ENCODE measurements at places on chromosomes 6 and 20. TPM values are rescaled to one million over a fixed set of nuclear protein-coding genes. Genes with fewer than 3 reads are reported as not detected.
A peak's percentile ranks its signal among the peaks of the same experiment; 100 is the strongest.

- H3K36me3 ChIP-seq, result no peaks in the 10 kb centered on the region
- no peak for DNase-seq
- no peaks in the 10 kb centered on the region for H3K4me1 ChIP-seq
- no peak overlapping the region for H3K27ac ChIP-seq
- H3K27me3 ChIP-seq, result no peaks in the 10 kb centered on the region
These were observed 130.9 kb downstream of the TRMT11 start for GRCh38 chr6:126117251-126117650.

DNA sequence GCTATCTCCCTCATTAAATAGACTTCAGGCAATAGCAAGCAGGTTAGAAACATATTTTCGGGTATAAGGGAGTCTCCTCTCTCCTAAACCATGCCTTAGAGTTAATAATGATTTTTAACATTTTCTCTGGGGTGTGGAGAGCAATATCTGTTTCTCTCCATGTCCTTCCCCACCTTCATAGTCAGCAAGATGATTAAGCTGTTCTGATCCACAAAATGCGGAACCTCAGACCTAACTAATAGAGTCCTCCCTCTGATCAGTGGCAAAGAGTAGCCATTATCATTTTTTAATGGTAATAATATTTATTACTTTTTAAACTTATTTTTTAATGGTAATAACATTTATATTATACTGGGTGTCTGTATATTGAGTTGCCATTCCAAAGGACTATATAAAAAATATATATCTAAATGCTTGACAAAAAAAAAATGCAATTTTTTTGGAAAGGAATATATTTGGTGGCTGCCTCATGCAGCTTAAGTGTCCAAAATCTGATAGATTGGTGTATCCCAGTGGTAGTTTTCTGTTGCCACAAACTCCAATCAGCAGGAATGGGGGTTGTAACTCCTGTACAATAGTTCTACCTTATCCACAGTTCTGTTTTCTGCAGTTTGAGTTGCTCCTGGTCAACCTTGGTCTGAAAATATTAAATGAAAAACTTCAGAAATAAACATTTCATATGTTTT is 14.0 kb upstream of the BTN3A2 start:
- H3K36me3 ChIP-seq, result no peaks in the 10 kb centered on the region
- H3K27ac ChIP-seq, result no peak overlapping the region
- H3K4me1 ChIP-seq, result peaks cover 8% of the 10 kb centered on the region
- no peak for DNase-seq
- no peaks in the 10 kb centered on the region for H3K27me3 ChIP-seq
- no peak overlapping the region for H3K4me3 ChIP-seq

- H3K36me3 ChIP-seq, result no peaks in the 10 kb centered on the region
- no peak overlapping the region for H3K4me3 ChIP-seq
- H3K4me1 ChIP-seq, result no peaks in the 10 kb centered on the region
- no peaks in the 10 kb centered on the region for H3K27me3 ChIP-seq
- no peak for DNase-seq
These were observed 324.4 kb upstream of the NT5E start for GRCh38 chr6:85125526-85125925.

DNA sequence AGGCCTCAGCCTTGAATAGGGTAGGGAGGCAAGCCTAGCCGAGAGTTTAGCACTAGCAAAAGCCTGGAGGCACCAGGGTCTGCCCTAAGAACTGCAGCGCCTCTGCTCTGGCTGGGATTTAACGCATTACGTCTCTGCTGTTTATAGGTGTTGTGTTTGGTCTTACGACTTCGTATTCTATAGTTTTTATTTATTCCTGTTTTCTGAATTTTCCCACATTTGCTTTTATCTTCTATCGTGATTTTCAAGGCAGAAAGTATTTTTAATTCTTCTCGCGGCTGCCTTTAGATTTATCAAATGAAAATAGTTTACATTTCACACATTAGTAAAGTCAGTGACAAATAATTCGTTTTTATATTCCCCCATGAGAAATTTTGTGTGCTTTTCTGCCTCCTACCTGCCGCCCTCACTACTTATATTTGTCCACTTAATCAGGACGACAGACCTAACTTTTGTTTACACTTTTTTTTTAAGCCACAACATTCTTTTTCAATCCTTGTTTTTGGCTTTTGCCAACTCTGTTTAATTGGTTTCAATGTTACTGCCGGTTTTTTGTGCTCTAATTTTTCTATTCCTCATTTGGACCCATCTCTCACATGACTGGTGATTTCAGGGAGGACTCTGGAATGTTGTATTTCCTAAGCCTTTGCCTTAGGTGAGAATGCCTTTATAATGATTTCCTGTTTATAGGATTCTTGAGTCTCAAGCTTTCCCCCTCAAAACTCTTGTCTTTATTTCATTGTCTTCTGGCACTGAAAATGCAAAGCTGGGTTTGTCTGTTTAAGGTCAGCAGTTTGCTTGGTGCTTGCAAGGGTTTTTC is 1.3 kb upstream of the LZTS3 start:
- no peaks in the 10 kb centered on the region for H3K27me3 ChIP-seq
- H3K36me3 ChIP-seq, result no peaks in the 10 kb centered on the region
- peak overlapping the region; percentile 39 for H3K27ac ChIP-seq
- peaks cover 13% of the 10 kb centered on the region for H3K4me1 ChIP-seq

DNA sequence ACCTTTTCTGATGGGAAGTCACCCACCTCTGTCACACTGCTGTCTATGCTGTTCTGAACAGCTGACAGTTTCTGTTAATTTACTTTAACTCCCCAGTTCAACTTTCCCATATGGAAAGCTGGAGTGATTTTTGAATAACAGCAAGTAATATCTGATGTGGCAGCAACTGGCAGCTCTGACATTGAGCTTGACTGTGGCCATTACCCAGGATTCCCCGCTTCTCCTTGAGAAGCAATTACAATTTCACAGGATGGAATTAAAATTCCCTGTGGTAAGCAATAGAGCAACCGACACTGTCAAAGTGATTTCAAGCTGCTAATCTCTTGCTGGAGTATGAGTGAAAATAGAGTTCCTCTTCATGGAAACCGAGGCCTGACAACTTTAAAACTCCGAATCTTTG is 348.1 kb upstream of the SOX4 start:
- H3K4me1 ChIP-seq, result no peaks in the 10 kb centered on the region
- H3K27ac ChIP-seq, result no peak overlapping the region
- no peak overlapping the region for H3K4me3 ChIP-seq
- H3K36me3 ChIP-seq, result no peaks in the 10 kb centered on the region
- no peak for DNase-seq
- no peaks in the 10 kb centered on the region for H3K27me3 ChIP-seq

GRCh38 chr20:62548471-62548870 is 72.7 kb upstream of the GATA5 start:
- H3K4me1 ChIP-seq, result no peaks in the 10 kb centered on the region
- no peak overlapping the region for H3K27ac ChIP-seq
- H3K4me3 ChIP-seq, result no peak overlapping the region
- no peaks in the 10 kb centered on the region for H3K36me3 ChIP-seq

GRCh38 chr6:132952986-132953385 is 138.6 kb downstream of the RPS12 start:
- no peak for DNase-seq
- H3K36me3 ChIP-seq, result no peaks in the 10 kb centered on the region
- H3K27ac ChIP-seq, result no peak overlapping the region
- no peak overlapping the region for H3K4me3 ChIP-seq

GRCh38 chr6:109714611-109715010 is 23.5 kb downstream of the FIG4 start:
- no peak overlapping the region for H3K4me3 ChIP-seq
- no peaks in the 10 kb centered on the region for H3K27me3 ChIP-seq
- H3K36me3 ChIP-seq, result peaks cover 6% of the 10 kb centered on the region
- no peak overlapping the region for H3K27ac ChIP-seq

GRCh38 chr6:38481851-38482250 is 157.9 kb downstream of the BTBD9 start:
- DNase-seq, result no peak

- DNase-seq, result no peak
- H3K27ac ChIP-seq, result no peak overlapping the region
- H3K4me3 ChIP-seq, result no peak overlapping the region
- H3K27me3 ChIP-seq, result peaks cover 45% of the 10 kb centered on the region
- H3K4me1 ChIP-seq, result no peaks in the 10 kb centered on the region
These were observed 11.9 kb downstream of the VSTM2L start for GRCh38 chr20:37914672-37915433.

GRCh38 chr6:157249826-157250225 is 73.5 kb downstream of the TMEM242 start:
- no peak for DNase-seq
- H3K4me1 ChIP-seq, result no peaks in the 10 kb centered on the region
- no peaks in the 10 kb centered on the region for H3K36me3 ChIP-seq
- peaks cover 7% of the 10 kb centered on the region for H3K27me3 ChIP-seq

DNA sequence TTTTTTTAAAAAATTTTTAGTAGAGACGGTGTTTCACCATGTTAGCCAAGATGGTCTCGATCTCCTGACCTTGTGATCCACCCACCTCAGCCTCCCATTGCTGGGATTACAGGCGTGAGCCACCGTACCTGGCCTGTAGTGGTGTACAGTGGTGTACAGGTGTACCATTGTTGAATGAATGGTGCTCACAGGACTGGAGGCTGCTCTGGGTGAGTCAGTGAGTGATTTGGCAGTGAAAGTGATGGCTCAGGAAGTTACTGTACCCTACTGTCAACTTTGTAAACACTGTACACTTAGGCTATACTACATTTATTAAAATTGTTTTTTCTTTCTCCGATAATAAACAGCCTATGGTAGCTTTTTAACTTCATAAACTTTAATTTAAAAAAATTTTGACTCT is 122.8 kb upstream of the EEF1E1 start:
- H3K27ac ChIP-seq, result no peak overlapping the region
- no peaks in the 10 kb centered on the region for H3K4me1 ChIP-seq
- H3K4me3 ChIP-seq, result no peak overlapping the region

DNA sequence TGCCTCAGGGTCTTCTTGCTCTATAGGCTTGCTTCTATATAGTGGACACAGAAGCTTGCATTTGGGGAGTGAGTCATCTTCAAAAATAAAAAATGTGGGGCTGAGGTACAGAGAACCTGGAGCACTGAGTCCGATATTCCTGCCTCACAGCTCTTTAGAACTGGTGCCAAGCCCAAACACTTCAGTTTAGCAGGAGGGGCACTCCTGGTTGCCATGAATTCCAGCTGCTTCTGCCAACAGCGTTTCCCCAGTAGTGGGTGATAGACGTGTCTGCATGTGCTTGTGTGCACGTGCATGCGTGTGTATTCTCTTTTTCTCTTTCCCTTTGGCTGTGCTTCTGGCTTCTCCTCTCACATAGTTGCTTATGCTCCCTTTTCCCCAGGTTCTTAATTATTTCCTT is 11.9 kb downstream of the DNPH1 start:
- no peaks in the 10 kb centered on the region for H3K4me1 ChIP-seq
- no peak for DNase-seq
- H3K36me3 ChIP-seq, result no peaks in the 10 kb centered on the region
- H3K27me3 ChIP-seq, result no peaks in the 10 kb centered on the region
- H3K4me3 ChIP-seq, result no peak overlapping the region

DNA sequence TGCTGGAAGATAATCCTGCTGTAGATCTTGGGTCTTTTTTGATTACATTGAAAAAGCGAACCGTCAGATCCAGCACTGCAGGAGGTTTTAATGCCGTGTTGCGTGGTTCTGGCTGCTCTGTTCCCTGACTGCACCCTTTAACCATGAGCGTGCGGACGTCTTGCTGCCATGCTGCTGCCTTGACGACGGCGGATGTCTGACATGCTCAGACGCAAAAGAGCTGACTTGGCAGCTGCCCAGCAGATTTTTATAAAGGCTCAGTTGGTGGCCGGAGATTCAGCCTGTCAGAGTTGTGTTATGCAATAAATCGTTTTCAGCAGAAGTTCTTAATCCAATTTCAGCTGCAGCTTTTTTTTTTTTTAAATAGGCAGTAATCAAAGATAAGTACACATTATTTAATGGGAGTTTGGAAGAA is 119.4 kb downstream of the JARID2 start:
- H3K27ac ChIP-seq, result no peak overlapping the region
- DNase-seq, result no peak
- H3K4me1 ChIP-seq, result no peaks in the 10 kb centered on the region
- H3K4me3 ChIP-seq, result no peak overlapping the region
- no peaks in the 10 kb centered on the region for H3K27me3 ChIP-seq

GRCh38 chr6:27687154-27688013 is 214.5 kb upstream of the ZNF184 start:
- no peaks in the 10 kb centered on the region for H3K27me3 ChIP-seq
- no peaks in the 10 kb centered on the region for H3K36me3 ChIP-seq
- DNase-seq, result peak; percentile 87
- peaks cover 6% of the 10 kb centered on the region for H3K4me1 ChIP-seq
- H3K4me3 ChIP-seq, result peak overlapping the region; percentile 61

DNA sequence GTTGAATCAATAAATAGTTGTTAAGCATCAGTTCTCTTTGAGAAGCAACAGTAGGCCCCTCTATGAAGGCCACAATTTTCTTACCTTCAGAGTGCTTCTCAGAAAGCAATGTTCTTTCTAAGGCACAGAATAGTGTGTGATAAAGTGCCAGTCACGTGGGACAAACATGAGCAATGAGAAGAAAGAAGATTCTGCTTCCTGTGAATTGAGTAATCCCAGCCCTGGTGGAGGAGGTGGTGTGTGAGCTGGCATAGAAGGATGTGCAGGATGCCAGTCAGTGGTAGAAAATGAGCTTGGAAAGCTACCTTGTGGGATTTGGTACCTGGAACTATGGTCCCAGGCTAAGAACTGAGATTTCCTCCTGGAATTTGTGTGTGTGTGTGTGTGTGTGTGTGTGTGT is 21.7 kb downstream of the KIZ start:
- no peaks in the 10 kb centered on the region for H3K36me3 ChIP-seq
- no peak overlapping the region for H3K27ac ChIP-seq
- DNase-seq, result no peak
- no peak overlapping the region for H3K4me3 ChIP-seq

DNA sequence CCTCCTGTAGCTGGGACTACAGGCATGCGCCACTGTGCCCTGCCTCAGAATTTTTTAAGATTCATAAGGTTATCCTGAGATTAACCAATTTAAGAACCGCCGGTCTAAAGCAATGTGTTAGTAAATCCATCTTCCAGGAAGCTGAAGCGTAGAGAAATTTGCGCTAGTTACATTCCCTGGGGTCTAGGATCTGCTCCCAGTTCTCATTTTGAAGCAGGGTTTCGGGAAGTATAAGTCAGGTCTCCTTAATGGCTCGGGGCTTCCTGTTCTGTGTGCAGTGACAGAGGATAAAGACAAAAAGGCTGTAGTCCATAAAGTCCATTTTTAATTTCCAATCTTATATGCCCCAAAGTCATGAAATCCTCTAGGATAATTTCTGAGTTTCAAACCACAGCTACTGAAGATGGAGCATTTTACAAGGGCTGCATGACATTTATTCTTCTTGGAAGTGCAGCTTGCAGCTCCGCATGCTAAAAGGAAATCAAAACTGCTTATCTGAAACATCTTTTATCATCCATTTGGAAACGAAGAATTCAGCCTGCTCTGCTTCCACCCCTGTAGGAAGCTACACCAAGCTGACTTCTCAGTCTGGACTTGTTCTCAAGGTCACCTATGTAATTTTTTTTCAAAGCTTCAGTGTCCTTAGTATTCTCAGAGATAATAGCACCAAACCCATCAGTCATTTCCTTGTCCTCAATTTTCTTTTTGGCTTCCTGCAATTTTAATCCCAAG is 326.1 kb downstream of the PRL start:
- H3K4me3 ChIP-seq, result no peak overlapping the region
- H3K4me1 ChIP-seq, result no peaks in the 10 kb centered on the region
- DNase-seq, result no peak
- H3K27ac ChIP-seq, result no peak overlapping the region

Gene FAM209B
- not detected for total RNA-seq

Gene ZNF217
- 63.8 TPM for total RNA-seq

Gene GTF3C6
- total RNA-seq, result 27.9 TPM

Gene SLC22A23
- total RNA-seq, result 13.5 TPM

Gene FAM83D
- total RNA-seq, result 57.3 TPM

Gene ULBP1
- 2.8 TPM for total RNA-seq

Gene BHLHE23
- total RNA-seq, result not detected

Gene POU5F1
- total RNA-seq, result 1.4 TPM

Gene DAAM2
- not detected for total RNA-seq

Gene ADTRP
- 4.1 TPM for total RNA-seq
